ENCODE measurements at places on chromosomes 12 and 14.

GRCh38 chr12:18887368-18887767, 149.4 kb downstream of the CAPZA3 start:
- DNase-seq: no peak

- no peak for DNase-seq
Measured at GRCh38 chr14:61381553-61381952, 60.2 kb downstream of the PRKCH start.

GRCh38 chr14:20675669-20676068, 8.7 kb upstream of the RNASE4 start:
- DNase-seq: no peak

DNA sequence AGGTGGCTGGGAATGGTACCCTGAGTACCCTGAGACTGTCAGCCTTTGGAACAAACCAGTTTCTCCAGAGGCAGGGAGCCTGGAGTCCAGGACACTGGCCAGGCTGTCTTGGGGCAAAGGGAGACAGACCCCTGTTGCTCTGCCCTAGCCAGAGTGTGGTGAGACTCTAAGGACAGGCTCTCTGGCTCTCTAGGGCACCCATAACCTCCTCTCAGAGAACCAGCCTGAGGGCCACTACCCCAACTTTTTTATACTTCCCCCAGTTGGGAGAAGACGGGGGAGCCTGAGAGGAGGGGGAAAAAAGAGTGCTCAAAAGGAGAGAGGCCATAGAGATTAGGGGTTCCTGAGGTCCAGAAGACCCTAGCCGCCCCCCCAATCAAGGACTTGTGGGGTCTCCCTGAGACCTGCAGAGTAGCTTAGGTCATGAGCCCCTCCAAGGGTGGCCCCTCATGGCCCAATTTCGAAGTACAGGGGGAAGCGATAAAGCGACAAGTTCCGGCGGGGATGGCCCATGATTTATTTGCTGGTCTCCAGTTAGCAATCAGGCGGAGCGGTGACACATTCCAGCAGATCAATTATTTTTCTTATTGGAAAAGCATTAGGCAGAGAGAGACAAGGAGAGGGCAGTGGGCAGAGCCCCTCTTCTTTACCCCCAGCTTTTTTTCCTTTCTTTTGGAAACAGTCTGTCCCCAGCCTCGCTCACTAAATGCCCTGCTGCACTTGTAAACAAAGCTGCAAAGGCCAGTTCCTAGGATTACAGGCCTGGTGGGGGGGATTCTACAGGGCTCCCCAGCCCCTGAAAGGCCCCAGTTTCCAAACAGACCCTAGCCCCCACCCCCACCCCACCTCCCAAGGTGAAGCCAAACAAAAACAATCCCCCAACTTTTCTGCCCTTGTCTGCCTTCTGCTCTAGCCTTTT, 1.5 kb downstream of the HOXC8 start:
- DNase-seq: no peak

DNA sequence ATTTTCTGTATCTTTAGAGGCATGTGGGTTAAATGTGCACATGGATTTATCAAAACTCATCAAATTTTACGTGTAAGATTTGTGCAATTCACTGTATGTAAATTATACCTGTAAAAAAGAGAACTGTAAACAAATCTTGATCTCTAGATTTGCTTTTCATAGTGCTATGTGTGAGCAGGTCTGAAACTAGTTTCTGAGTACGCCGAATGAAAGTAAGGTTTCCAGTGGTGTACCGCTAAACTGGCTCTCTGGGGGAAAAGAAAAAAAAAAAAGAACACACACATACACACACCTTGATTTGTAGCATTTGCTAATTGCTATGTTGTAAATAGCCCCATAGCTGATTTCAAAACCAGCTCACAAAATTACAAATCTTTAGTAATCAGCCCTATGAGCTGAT, 8.6 kb upstream of the SLC41A2 start:
- DNase-seq: no peak

DNA sequence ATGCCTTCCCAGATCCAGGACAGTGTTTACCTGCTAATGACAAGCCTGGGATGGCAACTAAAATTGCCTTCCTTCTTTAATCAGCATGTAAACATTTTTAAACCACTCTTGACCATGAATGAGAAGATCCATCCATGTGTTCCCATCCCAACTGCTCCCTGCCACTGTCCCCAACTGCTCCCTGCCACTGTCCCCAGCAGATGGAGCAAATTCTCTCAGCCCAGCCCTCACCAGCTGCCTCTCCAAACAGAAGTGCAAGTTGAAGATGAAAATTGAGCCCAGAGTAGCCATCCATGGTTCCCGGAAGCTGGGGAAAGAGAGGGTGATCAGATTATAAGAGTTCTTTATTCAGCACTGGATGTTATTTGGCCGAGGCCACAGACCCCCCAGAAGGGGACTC, 133.1 kb downstream of the SLC15A4 start:
- DNase-seq: no peak
